Umbilical cord (tissue), 2 donors: ENCODE measurements at places on chromosomes 6 and 20. TPM values are rescaled to one million over a fixed set of nuclear protein-coding genes. Genes with fewer than 3 reads are reported as not detected.

The PRRT1 gene
- total RNA-seq, result 1.2 TPM

The FAXC gene
- 5.3 TPM for total RNA-seq

DNA sequence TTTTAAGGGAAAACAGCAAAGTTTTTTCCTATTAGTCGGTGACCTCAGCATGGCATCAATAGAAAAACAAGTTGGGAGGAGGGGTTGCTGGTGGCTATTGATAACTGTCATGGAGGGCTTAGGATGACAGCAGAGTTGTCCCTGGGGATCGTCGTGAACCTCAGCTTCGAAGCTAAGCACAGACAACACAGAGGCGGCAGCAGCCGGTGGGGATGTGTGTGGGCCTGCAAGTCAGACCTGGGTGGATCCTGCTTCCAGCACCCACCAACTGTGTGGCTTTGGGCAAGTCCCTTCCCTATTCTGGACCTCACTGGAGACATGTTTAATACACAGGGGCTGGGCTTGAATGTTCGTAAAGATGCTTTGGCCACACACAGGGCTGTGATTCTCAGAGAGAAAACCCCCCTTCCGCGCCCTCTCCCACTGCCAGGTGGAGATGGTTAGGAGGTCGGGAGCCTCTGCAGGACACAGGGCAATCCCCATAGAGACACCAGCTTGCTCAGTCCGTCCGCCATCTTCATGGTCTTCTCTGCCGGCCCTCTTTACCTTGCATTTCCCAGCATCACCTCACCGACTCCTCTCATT, 83.1 kb upstream of the TOX2 start:
- no peak for DNase-seq

DNA sequence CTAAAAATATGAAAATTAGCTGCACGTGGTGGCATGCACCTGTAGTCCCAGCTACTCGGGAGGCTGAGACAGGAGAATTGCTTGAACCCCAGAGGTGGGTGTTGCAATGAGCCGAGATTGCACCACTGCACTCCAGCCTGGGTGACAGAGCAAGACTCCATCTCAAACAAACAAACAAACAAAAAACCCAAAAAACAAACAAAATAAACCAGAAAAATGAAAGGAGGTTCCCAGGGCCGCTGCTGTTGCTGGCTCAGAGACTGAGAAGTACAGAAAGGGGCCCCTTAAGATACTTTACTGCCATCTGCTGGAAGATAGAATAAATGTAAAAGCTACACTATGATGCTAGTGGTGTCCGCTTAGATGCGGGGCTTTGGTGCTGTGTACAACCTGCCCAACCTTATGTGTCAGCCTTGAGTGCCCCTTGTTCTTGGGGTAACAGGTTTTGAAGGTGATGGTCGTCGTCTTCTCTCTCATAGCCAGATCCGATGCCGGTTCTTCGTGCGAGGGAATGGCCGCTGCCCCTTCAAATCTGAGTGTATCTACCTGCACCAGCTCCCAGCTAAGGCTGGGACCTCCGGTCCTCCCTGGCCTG, 2.8 kb upstream of the FANCE start:
- peak; percentile 79 for DNase-seq

GRCh38 chr6:106347219-106347618, 13.3 kb upstream of the CRYBG1 start:
- DNase-seq, result no peak

- no peak for DNase-seq
Observed at GRCh38 chr6:170459451-170459850, 93.7 kb downstream of the PSMB1 start.

- DNase-seq, result no peak
Observed at GRCh38 chr20:48722737-48723191, 105.0 kb downstream of the PREX1 start.

DNA sequence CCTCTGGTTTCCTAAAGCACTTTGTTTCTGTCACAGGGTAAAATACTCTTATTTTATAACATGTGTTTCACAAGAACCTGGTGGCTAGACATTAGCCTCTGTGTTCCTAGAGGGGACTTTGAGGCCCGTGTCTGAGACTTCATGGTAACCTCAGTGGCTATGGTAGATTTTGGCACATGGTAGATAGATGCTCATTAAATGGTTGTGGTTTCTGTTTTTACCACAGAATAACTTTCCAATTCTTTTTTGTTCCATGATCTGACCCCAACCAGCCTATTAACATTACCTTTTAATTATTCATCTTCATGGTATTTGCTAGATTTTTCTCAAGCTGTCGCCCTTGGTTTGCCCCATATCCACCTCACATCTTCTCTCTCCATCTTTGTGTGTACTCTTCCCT, 34.3 kb downstream of the CCN2 start:
- no peak for DNase-seq

DNA sequence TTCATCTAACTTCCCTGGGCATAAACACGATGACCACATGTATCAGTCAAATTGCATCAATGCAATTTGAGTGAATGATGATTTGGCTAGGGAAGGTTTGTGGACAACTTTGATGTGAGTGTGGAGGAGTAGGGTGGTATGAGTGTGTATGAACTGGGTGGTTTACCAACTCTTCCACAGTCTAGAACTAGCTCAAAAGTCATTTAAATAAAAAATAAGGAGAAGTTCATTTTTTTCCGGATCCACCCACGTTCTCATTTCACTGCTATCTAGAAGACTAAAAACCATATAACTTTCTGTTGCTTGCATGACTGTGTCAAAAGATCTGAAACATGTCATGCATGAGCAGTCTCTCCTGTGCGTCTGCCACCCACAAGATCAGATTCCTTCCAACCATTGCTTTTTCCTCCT, 23.6 kb downstream of the SLC35D3 start:
- DNase-seq, result no peak

- DNase-seq, result peak; percentile 31
Observed at GRCh38 chr6:18081025-18081668, 41.3 kb downstream of the NHLRC1 start.

DNA sequence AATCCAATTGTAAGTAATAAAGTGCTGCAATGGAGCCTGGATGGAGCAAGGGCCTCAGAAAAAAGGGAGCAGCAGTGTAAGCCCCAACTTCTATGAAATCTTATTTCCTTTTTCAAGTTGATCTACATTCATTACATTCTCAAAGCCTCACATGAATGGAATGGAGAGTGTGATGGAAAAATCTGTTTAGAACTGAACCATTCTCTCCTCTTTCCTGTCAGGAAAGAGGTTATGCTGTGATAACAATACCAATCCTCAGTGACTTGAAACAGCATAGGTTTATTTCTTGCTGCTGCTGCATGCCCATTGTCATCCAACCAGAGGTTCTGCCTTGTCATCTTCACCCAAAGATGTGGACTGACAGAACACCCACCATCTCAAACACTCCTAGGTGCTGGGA, 8.9 kb upstream of the OR2H2 start:
- DNase-seq, result no peak
